ENCODE measurements at places on chromosomes 4 and X.

DNA sequence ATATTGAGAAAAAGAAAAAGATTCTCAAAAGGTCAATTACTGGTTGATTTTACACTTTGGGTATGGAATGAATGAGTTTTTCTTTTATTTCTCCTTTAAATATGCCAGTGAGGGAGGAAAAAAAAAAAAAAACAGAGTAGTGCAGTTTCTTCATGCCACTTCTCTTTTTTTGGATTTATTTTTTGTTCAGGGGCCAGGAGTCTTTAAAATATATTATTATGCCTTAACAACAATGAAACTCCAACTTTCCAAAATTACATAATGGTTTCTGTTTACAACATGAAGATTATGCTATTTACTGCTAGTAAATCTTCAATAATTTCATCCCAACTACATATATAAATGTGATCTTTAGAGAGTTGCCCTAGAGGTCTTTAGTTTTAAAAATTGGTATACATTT is 31.9 kb downstream of the DTHD1 start:
- no peak for DNase-seq

GRCh38 chr4:38188631-38189101 is 228.5 kb downstream of the PTTG2 start:
- no peak for DNase-seq

GRCh38 chr4:926538-926937 is 5.6 kb downstream of the GAK start:
- DNase-seq = no peak

GRCh38 chr4:140308366-140309123 is 64.9 kb upstream of the SCOC start:
- no peak for DNase-seq

DNA sequence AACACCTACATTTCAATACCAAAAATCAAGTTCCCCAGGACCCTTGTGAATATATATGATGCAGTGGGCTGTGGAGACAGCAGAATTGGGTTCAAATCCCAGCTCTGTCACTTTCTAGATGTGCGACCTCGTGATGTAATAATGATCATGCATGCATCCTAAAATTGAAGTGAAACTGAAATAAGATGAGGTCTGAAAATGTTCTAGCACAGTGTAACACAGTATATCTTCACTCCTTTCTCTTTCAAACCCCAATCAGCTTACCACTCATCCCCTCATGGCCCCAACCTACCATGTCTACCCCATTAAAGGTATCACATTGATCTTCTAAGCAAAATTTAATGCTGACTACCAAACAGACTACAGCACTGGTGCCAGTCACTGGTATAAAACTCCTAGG is 69.9 kb upstream of the BRS3 start:
- no peak for DNase-seq

GRCh38 chr4:183358215-183358755 is 36.1 kb upstream of the CLDN24 start:
- DNase-seq = no peak

DNA sequence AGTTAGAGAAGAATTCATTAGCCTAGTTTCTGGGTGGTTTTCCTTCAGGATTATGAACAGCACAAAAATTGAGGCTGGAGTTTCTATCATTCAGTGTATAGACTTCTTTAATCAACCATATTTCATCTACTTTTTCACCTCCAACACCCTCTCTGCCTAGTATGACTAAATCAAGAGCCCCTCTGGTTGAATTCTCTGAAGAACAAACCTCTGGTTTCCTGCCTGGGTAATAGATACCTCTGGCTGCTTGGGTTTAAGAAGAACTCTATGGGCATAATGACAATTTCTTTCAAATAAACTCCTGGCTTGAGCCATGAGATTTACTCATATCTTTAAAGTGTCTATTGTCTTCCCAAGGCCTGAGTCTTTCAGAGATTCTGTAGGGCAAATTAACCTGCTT is 66.5 kb downstream of the C4orf33 start:
- no peak for DNase-seq

DNA sequence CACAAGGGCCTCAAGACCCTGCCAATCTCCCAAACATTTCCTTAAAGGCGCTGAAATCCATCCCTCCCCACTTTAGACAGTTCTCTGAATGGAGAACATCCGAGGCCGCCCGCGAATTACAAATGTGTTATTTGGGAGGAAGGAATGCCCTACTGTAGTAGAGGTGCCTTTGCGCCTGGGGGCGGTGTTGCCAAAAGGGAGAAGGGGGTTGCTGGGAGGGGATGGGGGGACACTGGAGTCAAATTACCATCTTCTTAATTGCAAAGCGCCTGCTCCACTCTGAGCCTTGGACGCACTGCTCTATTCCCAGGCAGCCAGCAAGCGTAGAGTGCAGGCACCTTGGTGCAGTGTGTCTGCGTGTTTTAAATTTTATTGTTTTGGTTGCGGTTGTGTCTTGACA is 2.7 kb downstream of the TMEM255A start:
- no peak for DNase-seq

DNA sequence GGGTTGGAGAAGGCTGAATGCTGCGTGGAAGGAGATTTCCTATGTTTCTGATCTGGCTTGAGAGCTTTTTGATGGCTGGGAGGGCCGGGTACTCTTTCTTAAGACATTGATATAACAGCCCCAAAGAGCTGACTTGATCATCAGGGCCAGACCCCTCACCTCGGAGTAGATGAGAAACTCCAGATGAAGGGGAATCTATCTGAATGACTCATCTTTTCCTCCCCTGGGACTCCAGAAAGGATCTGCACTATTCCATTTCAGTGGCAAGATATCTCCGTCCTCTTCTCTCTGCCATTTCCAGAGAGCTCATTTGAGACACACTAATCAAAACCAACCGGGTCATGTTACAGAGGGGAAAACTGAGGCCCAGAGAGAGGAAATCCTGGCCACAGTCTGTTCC is 92.9 kb upstream of the MSX1 start:
- DNase-seq = no peak

- no peak for DNase-seq
These were observed 85.7 kb upstream of the PTPN13 start for GRCh38 chr4:86508436-86508835.

DNA sequence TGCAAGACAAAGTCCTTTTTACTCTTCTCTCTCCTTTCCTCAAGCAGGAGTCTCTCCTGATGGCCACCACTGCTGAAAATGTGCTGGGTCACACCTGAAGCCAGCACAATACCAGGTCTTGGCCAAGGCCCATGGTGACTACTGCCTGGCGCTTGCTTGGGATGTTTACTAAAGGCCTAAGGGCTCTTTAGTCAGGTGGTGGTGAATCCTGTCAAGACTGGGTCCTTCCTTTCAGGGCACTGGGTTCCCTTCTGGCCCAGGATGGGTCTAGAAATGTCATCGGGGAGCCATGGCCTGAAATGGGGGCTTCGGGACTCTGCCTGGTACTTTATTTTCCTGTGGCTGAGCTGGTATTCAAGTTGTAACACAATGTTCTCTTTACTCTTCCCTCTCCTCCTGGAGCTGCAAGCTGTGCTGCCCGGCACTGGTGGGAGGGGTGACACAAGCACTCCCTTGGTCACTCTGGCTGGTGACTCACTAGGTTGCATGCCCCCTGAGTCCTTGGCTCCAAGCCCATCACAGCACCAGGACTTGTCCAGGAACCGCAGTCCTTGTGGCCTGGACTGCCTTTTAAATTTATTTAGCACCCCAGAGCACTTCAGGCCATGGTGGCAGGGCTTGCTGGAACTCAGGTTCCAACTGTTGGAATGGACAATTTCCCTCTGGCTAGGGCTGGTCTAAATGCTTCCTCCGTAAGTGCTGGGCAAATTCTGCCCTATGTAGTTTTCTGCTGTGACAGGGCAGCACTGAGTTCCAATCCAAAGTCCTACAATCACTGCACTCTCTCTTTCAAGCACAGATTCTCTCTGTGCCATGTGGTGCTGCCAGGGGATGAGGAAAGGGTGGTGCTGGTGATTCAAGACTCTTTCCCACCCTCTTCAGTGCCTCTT is 11.3 kb downstream of the ARL13A start:
- no peak for DNase-seq

DNA sequence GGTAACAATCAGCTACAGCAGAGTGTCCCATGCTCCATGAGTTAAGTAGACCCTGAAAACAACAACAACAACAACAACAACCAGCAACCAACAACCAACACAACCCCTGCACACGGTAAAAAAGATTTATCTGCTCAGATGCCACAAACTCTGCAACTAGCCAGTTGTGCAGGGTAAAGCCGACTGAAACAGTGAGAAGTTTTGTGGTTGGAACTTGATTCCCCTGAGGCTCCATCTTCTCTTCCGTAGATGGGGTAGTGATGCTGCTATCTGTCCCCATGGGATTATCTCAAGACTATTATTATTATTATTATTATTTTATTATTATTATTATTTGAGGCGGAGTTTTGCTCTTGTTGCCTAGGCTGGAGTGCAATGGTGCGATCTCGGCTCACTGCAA is 50.6 kb upstream of the RAPGEF2 start:
- DNase-seq = no peak

GRCh38 chr4:73740353-73740778 is at the start of gene CXCL8:
Gene CXCL8 (plus strand): TSS chr4:73740569. CDS start chr4:73740659, 90 bp downstream.
- DNase-seq = no peak

- DNase-seq = no peak
These were observed 140.0 kb downstream of the DCK start for GRCh38 chr4:71133491-71133890.

DNA sequence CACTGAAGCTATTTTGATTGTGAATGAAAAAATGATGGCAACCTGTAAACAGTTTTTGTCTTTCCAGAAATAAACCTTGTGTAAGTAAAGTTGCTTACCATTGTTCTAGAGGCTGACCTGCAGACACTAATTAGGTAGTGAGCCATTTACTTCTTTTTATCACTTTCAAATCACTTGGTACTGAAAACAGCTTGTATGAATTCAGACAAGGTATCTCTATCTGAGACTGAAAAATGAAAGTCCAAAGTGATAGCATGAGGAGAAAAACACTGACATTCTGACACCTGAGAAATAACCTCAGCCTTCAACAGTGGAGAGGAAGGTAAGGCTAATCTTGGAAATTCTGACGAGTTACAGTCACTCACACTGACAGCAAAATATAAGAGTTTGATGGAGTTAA is 238.8 kb downstream of the GPC3 start:
- DNase-seq = no peak

GRCh38 chrX:17025621-17026302 is 79.3 kb downstream of the REPS2 start:
- DNase-seq = no peak

DNA sequence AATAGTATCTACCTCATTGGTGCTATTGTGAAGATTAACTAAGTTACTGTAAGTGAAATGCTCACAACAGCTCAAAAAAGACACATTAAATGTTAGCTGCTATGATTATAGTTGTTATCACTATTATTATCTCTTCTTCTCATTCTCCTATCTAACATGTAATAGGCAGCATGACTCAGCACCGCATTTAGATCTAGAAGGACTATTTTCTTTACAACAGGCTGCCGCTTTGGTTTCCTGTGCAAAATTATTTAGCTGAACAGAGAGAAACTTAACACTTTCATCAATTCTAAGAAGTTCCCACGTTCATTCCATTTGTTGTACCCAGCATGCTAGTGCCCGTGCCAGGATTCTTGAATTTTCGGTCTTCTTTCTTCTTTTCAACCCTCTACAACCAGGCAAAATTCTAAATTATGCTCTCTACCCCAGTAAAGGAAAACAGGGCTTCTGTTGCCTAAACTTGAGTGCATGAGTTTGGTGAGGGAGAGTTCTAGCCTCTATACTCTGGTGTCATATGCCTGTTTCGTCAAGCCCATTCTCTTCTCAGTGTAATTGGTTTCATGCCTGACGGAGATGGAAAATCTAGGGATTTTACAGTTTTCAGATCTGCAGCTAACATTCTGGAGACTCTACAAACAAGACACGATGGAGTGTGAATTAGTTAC is 378.9 kb downstream of the PPP1R2C start:
- DNase-seq = no peak

DNA sequence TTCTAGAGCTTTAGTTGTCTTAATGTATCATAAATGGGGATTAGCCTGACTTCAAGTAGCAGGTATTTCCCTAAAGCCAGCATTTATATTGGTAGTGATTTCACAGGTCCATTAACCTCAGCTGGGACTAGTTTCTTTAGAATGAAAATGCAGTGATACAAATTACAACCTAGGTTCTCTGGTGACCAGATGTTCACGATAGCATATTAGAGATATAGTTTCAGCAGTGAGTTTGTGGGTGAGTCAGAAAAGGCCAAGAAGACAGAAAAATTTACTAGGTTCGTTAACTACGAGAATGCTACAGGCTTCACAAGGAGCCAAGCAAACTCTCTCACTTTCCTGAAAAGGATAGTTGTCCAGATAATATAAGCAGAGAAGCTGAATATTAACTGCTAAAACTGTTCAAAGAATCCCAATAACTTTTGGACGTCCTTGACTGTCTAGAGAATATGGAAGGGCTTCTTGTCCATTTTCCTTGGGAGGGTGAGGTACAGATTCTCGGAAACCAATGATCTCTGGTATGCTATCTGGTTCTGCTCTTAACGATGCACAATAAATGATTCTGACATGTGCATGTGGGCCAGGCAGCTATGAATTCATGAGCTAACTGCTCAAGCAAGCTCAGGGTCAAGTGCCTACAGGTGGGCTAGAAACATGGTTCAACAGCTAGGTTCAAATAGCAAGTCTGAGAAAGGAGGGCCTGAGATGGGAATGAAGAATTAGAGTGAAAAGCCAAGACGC is 6.0 kb upstream of the SPCS3 start:
- no peak for DNase-seq

- DNase-seq = no peak
These were observed 36.7 kb downstream of the CLNK start for GRCh38 chr4:10647846-10648245.

GRCh38 chr4:55138367-55138766 is 13.0 kb upstream of the KDR start:
- DNase-seq = no peak

DNA sequence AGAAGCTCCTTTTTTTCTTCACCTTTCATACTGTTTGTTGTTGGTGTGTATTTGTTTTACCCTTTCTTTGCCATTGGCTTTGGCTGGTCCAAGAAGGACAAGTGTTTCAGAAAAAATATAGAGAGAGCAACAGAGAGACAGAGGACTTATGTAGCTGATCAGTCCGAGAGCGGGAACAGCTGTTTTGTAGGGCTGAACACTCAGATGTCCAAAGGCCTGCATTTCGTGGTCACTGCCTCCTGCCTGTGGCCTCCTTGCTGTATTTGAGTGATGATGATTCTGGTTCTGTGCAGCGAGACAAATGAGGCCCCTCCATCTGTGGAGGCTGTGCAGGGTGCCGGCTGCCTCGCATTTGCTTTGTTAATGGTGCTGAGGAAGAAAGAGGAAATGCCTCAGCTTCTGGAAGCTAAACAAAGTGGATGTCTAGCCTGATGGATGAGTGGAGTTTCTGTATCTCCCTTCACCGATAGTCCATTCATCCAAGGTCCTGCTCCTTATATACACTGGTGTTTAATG is 19.8 kb upstream of the STOX2 start:
- DNase-seq = no peak
